Urothelium cell line (cell line): ENCODE measurements at places on chromosomes 4 and X.
A peak's percentile ranks its signal among the peaks of the same experiment; 100 is the strongest.

GRCh38 chr4:97493815-97494518 lies 649.3 kb downstream of the STPG2 start:
- no peak for DNase-seq

GRCh38 chr4:141643557-141643956 lies 7.2 kb downstream of the IL15 start:
- peak; percentile 29 for DNase-seq

- no peak for DNase-seq
Observed at GRCh38 chrX:134570899-134571298, 87.4 kb downstream of the PLAC1 start.

- no peak for DNase-seq
Observed at GRCh38 chr4:15233264-15233597, 194.6 kb upstream of the C1QTNF7 start.

DNA sequence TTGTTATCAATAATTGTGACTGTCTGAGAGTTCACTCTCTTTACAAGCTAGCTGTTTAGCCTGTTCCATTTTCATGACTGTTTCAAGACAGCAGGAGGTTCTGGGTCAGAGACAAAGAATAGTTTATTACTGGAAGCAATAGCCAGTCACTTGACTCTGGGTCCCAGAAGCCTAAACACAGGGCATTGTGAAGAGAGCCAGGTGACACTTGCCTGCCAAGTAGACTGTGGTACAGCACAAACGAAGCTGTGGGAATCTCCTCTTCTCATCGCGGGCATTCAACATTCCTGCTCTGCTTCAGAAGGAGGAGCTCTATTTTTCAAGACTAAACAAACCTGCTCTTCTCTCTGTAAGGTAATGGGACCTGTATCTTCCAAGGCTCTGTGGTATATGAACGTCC lies 485.1 kb downstream of the TRIML1 start:
- no peak for DNase-seq

- DNase-seq: no peak
Observed at GRCh38 chrX:152927858-152928760, 30.2 kb downstream of the ZNF185 start.

DNA sequence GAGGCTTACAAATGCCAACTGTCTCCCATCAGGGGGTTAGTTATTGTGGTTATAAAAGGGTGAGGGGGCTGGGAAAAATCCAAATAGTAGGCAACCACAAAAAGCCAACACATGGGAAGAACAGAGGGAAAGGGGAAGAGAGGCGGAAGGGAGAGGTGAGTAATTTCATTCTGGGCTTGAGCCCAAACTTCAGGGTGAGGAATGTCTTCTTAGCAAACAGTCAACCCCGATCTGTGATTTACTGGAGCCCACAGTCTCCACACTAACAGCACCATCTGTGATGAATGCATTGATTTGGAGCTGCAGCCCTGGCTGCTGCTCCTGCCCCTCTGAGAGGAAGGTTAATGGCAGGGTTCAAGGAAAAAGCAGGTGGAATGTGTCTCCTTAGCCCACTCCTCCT lies 162.2 kb upstream of the GPR101 start:
- peak; percentile 34 for DNase-seq

- DNase-seq: no peak
Observed at GRCh38 chrX:6120329-6120728, 108.3 kb downstream of the NLGN4X start.

DNA sequence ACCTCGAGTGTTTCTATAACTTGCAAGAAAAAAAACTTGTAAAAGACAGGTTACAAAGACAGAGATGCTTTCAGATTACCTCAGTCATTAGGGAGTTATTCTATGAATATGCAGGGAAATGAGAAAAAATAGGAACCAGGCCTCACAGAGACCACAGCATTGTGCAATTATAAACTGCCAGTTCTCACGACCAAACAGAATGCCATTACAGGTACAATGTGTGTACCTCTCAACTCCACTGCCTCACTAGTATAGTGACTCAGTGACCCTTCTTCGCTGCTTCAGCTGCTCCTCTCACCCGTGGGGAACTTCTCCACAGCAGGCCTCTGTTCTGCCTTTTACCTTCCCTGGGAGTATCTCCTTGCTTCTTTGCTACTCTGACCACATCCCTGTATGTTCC lies 2.3 kb upstream of the HTATSF1 start:
- DNase-seq: no peak

DNA sequence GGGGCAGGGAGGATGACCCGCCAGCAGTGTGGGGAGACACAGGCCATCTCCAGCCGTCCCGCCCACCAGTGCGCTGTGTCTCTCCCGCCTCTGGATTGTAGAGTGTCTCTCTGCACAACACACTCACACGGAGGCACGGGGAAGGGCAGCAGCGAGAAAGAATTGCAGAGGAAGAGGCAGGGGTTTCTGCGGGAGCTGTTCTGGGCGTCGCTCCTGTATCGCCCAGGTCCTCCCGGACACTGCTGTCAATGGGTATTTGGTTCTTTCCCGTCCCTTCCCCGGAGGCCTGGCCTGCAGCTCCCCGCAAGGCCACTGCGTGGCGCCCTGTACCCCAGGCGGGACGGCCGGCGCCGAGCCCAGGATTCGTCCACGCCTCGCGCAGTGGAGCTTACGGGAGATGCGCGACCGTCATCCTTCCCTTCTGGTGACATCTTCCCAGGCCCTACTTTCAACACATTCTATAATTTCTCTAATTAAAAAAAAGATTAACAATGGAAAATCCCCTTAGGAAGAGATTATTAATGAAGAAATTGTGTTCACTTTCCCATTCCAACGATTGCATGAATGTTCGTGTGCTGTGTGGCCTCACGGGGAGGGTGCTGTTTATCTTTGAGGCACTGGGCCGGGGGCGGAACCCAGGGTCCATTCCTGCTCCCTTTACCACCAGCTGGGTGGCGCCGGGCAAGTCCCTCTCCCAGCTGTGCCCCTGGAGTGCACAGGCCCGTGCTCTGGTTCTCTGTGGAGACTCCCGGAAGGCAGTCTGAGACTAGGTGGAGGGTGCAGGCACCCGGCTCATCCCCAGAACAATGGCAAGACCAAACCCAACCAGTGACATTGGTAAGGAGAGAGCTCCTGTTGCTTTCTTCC lies 95.7 kb downstream of the CPZ start:
- peak; percentile 55 for DNase-seq
